ENCODE measurements at places on chromosomes 5 and 9. TPM values are rescaled to one million over a fixed set of nuclear protein-coding genes. Genes with fewer than 3 reads are reported as not detected.

The HSD17B3 gene
- 1.8 TPM for polyA plus RNA-seq

The OR1Q1 gene
- polyA plus RNA-seq: not detected

The CCNJL gene
- 10.8 TPM for polyA plus RNA-seq

GRCh38 chr5:112923148-112923917 lies 1.3 kb upstream of the REEP5 start:
- DNase-seq: no peak

DNA sequence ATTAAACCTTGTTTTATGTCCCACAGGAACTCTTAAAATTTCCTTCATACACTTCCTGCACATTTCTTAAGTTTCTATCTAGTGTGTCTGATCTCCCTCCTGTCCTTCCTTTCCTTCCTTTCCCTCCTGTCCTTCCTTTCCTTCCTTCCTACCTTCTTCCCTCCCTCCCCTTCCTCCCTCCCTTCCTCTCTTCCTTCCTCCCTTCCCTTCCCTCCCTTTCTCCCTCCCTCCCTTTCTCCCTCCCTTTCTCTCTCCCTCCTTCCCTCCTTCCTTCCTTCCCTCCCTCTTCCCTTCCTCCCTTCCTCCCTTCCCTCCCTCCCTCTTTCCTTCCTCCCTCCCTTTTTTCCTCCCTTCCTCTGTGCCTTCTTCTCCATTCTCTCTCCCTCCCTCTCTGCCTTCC lies 414.9 kb downstream of the ENC1 start:
- no peak for DNase-seq

The SEMA5A gene
- polyA plus RNA-seq: 14.8 TPM

Data from hepatocyte (in vitro differentiated cells).